ENCODE measurements at places on chromosomes 1 and 21.

DNA sequence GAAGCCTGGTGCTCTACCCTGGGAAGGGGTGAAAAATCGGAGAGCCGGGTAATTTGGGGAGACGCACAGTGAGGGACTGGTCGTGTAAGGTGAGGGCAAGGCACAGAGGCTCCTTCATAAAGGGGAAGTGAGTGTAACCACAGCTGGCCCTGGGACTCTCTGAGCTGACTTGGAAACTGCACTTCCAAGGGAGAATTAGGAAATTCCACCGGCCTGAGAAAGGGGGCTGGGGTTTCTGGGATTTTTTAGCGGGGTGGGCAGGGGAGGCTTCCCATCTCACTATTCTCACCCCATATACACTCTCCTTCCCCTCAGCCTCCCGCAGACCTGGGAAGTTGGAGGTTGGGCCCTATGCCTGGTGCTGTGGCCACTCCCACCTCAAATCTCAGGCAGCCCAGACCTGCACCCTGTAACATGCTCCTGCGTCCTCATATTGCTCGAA is 88.3 kb upstream of the IPO9 start:
- no peak for DNase-seq

- DNase-seq = no peak
Measured at GRCh38 chr1:156198831-156199349, 5.0 kb downstream of the SLC25A44 start.

DNA sequence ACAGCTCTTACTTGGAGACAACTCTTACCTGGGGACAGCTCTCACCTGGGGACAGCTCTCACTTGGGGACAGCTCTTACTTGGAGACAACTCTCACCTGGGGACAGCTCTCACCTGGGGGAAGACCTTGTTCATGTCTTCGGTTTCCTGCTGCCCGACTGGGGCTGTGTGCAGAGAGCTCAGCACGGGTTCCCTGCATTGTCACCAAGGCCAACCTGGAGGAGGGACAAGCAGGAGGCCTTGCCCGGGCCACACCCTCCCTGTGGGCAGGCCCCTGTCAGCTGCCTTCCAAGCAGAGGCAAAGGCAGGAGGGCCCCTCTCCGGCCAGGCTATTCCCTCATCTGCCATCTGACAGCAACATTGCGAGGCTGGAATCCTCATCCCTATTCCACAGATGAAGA is at the start of gene LDLRAD1:
Gene LDLRAD1 (minus strand): TSS at position 208 of the 400 bp plus-strand sequence. CDS start 74 bp downstream, at position 134.
- peak; percentile 3 for DNase-seq

DNA sequence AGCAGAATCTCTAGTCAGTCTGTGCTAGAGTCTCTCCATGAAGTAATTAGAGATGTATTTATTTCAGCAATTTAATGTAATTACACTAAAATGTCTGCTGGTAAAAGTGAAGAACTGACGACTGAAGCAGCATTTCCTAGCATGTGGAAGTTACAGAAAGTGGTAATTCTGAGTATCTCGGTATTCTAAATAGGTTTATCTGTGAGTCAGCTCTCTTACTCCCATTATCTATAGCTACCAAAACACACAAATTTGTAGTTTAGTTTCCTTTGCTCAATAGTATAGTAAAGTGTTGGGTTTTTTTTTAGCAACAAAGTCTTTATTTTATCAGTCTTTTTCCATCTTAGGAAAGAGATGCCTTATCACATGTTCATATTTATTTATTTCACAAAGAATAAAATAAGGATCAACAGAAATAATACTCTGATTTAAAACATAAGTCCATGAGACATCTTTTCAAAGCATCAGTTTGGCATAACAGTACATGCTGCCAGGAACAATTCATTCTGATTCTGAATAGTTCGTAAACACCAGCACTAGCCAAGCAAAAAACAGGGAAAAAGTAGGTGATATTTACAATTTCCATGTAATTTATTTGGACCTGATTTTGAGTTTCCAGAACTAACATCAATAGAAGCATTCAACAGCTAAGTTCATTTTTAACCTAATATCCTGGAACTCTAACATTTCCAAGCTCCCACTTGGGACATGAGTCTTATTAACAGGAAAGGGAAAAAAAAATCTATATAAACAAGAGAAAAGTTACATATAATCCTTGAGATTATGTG is 76.3 kb downstream of the KCNT2 start:
- no peak for DNase-seq

DNA sequence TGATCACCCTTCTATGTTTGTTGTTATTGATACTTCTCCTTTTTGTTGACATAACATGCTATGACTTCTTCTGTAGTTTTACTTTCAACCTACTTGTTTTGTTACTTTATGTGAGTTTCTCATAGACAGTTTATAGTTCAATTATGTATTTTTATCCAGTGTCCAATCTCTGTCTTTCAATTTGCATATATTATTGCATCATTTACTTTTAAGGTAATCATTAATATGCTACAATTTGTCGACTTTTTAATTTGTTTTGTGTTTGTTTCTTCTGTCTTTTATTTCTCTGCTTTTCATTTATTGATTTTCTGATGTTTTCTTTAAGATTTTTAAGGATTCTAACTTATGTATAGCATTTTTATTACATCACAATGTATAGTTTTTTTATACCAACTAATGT is 10.3 kb downstream of the OR13G1 start:
- DNase-seq = no peak

DNA sequence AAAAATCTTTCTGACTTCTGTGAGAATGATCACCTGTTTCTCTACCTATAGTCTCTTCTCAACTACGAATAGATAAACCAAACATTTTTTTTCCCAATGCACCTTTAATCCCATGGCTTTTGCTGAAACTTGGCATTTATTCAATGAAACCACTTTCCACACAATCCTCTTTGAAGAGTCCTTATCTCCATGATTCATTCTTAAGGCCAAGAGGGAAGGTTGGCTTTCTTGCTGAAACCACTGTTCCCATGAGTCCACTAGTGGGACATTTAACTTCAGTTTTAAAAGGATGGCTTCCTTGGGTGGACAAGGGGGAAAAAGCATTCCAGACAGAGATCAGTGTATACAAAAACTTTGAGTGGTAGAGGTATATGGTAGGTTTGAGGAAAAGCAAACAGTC is 73.6 kb downstream of the CRB1 start:
- DNase-seq = no peak

- peak; percentile 53 for DNase-seq
Measured at GRCh38 chr1:41918450-41919043, at the start of gene HIVEP3. Gene HIVEP3, minus strand, starts transcription at chr1:41918922.

GRCh38 chr1:14578156-14578555 is 20.3 kb upstream of the KAZN start:
- no peak for DNase-seq
